ENCODE measurements at places on chromosomes 5 and 9.

DNA sequence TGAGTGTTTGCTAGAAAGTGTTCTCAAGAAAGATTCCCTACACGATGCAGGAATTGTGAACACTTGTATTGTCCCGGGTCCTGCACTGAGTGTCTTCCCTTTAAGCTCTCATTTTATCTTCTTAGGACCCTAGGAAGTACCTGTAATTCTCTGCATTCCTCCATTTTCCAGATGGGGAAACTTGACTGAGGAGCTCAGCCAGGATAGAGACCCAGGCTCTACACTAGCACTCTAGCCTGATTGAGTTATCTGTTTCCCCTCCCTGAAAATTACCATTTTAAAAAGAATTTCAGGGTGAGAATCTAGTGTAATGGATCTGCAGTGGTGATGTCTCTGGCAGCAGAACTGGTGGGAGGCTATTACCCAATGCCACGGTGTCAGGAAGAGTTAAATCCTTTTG, 453.9 kb downstream of the KDM4C start:
- DNase-seq, result no peak

DNA sequence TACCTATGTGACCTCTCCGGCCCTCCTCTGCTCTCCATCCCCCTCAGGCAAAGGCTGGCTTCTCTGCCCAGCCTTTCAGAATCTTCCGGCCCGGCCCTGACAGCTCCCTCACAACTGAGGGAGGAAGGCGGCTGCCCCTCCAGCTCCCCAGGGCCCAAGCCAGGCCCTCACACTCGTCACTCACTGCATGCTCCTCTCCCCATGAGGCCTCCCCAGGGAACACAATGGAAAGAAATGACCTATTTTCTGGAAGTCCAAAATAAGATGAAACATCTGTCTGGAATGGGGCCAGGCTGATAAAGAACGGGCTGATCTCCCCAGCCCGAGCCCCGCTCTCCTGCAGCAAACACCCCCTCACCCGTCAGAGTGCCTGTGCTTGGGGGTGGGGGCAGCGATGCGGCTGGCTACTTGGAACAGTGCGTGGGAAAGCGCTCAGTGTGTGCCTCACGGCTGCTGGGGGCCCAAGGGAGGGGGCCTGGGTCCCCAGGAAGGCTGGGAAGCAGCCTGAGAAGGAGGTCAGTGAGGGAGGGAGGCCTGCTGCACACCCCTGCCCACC, 11.3 kb downstream of the PDGFRB start:
- no peak for DNase-seq

GRCh38 chr5:89302102-89302891, 419.3 kb upstream of the MEF2C start:
- DNase-seq, result no peak

- DNase-seq, result no peak
These were observed 169.7 kb downstream of the NFIB start for GRCh38 chr9:14144215-14144614.

All from stimulated activated CD4-positive, alpha-beta T cell treated with anti-CD3 and anti-CD28 coated beads, Interleukin-12 subunit alpha, Interleukin-12 subunit beta, amount 100 ng/mL, for 4 hours (primary cell).